CMK (cell line): ENCODE measurements at places on chromosomes 1 and 21.

DNA sequence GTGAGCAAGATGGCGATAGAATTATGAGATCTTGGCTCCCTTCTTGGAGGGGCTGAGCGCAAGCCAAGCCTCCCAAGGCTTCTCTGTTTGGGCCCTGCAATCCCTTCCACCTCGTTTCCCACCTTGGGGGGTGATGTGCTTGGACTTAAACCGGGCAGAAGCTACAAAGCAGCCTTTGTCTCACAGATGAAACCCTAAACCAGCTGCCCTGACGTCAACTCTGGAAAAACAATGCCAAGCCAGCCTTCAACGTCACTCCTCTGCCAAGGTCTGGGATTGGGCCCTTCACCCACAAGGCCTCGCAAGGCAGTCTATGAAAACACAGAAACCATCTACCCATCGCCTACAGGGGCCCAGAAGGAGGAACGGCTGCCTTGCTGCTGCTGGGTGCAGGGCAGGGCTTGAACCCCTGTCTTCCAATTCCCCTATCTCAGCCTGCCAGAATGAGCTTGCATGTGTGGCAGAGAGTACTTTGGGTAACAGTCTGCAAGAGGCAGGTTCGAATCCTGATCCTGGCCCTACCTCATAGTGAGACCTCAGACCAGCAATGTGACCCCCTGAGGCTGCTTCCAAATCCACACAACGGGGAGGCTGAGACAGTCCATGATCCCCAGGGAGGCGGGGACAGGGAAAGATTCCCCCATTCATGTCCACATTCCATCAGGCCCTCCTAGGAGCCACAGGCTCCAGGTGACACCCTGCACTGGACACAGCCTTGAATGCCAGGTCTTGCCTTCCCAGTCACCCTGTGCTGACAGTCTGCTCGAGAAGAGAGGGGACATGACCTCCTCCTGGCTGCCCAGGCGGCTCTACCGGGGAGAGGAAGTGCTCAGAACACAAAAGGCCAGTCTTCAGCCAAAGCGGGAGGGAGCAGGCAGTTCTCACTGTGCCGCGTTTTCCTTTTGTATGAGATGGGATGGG, 15.0 kb downstream of the IFFO2 start:
- no peak for DNase-seq

DNA sequence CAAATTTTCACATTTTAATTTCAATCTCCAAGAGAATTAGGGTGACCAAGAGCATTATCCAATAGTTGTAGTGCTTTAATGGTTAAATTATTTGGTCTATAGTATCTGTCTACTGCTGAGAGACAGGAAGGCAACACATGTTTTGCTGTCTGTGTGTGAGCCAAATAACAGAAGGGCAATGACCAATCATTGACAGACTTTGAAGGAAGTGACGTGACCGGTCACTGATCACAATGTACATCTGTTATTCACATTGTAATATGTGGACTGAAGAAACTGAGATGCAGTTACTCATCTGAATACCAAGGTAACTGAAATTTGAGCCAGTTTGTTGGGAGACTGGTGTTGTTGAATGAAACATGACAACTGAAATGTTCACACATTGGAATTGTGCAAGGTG, 196.7 kb downstream of the LRRC40 start:
- DNase-seq, result no peak

DNA sequence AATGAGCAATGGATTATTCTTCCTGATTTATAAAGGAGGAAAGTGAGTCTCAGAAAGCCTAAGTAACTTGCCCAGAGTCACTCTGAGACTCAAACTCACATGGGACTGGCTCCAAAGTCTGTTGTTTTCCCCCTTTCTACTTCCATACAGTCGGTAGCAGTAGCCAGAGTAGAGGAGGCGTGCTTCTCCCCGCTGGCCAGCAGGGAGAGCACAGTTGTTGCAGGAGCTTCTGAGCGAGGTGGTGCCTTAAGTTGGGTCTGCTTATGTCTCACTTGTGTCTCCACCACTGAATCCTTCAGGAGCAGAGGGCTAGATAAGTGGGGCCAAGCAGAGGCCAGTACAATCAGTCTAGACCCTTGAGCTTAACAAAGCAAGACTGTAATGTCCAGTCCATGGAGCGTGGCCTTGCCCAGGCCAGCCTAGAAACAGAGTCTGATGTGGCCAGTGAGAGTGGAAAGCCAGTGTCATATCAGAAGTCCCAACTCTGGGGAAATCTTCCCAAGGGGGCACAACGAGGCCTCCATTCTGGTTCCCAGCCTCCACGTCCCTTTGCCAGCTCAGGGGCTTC, 181.9 kb downstream of the ZSCAN20 start:
- no peak for DNase-seq

DNA sequence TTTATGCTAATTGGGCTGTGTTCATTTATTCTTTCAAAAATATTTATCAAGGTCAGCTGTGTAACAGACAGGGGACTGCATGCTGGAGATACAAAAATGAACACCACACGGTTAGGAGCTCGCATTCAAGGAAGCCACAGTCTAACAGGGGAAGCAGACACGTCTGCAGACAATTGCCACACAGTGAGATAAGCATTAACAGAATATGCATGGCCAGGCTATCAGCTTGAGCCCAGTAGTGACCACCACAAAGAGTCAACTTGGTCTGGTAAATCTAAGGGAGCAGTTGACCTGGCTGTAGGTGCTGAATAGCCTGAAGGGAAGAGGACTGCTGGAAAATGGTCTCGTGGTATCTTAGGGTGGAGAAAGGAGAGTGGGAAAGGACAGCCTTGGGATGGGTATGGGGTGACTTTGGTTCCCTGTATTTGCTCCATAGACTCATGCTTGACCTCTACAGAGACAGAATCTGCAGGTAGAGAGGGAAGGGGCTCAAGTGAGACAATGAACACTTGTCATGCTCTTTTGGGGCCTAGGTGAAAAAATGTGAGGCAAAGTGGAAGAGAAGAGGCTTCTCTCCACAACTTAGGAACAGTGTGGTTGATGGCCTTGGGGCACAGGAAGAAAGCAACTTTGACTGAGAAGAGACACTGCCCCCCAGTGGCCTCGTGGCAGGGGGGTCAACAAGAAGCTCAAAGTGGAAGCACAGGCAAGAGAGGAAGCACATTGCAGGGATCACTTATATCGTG, 7.6 kb upstream of the NPL start:
- DNase-seq, result peak; percentile 89

DNA sequence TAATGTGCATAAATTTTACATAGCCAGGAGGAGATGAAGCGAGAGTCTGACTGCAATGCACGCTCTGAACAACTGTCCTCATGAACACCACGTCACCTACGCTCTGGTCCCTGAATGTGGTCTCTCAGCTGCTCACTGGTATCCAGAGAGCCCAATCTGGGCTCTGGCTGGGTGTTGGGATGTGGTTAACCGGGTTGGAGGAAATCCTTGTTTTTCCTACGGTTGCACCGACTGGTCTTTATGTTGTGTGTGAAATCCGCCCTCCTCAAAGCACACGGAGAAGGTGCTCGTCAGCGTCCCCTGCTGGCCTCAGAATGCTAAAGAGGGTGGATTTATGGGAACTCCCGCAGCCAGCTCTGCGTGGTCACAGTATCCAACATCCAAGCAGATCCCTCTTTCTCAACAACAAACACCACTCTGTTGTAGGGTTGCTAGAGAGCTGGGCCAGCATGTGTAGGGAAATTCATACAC, 51.8 kb upstream of the FAM89A start:
- no peak for DNase-seq

- no peak for DNase-seq
Measured at GRCh38 chr1:187442603-187443002, 613.9 kb downstream of the PLA2G4A start.

DNA sequence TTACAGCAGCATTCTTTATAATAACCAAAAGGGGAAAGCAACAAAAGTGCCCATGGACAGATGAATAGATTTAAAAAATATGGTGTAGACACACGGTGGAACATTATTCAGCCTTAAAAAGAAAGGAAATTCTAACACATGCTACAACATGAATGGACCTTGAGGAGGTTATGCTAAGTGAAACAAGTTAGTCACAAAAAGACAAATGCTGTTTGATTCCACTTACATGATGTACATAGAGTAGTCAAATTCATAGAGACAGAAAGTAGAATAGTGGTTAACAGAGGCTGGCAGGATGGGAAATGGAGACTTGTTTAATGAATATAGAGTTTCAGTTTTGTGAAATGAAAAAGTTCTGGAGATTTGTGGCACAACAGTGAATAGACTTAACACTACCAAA, 151.4 kb downstream of the CYYR1 start:
- DNase-seq, result no peak
